ENCODE measurements at places on chromosomes 6 and 20.
A peak's percentile ranks its signal among the peaks of the same experiment; 100 is the strongest.

DNA sequence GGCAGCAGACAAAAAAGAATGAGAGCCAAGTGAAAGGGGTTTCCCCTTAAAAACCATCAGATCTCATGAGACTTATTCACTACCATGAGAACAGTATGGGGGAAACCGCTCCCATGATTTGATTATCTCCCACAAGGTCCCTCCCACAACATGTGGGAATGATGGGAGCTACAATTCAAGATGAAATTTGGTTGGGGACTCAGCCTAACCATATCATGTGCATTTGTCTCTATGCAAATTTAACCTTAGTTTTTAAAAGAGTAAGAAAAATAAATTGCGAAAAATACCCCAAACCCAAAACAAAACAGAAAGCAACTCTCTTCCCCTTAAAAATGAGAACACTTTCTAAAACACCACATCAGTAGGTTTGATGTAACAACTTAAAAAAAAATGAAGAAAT is 22.6 kb upstream of the GPR6 start:
- no peak for DNase-seq

GRCh38 chr6:96276305-96276704 is 245.3 kb upstream of the UFL1 start:
- DNase-seq: no peak

DNA sequence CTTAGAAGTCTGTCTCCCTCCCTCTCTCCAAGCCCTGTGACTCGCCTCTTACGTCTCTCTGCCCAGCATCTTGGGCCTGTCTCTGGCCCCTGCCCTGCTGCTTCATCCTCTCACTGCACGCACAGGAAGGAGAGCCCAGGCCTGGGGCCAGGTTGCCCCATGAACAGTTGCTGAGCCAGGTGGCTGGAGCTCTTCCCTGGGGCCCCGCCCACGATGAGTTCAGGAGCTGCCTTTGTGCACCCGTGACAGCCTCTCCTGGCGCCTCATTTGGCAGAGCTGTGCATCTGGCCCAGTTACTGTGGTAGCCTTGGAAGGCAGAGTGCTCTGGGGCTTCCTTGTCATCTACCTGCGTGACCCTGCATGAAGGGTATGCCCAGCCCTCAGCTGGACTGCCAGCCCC is 44.5 kb downstream of the SLC52A3 start:
- DNase-seq: no peak

GRCh38 chr20:53133125-53133524 is 161.0 kb downstream of the TSHZ2 start:
- no peak for DNase-seq

DNA sequence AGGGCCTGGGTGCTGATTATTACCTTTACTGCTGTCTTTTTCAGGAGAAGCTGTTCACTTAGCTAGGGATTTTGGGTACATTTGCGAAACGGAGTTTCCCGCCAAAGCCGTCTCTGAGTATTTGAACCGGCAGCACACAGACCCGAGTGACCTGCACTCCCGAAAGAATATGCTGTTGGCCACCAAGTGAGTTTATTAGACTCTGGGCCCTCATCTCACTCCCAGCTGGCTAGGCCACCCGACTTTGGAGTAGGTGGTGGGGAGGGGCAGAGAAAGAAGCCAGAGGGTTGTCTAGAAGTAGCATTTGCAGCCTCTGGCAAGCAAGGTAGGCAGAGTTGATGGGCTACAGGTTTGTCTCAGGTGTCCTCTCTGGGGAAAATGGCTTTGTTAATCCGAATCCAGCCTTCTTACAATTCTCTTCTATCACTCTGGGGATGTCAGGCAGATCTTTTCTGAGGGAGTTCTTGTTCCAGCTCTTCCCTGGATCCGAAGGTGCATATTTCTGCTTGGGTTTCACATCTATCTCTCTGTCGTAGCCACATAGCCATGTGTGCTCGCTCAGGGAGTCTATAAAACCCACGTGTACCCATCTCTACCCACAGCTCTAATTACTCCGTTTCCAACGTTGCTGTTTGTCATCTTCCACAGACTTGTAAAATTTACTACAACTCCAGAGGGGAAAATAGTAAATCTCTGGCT is 21.6 kb downstream of the TFAP2B start:
- no peak for DNase-seq

- peak; percentile 67 for DNase-seq
Measured at GRCh38 chr6:35736253-35736894, 458 bp upstream of the ARMC12 start.

- no peak for DNase-seq
Measured at GRCh38 chr6:5712349-5713215, 294.1 kb downstream of the NRN1 start.

DNA sequence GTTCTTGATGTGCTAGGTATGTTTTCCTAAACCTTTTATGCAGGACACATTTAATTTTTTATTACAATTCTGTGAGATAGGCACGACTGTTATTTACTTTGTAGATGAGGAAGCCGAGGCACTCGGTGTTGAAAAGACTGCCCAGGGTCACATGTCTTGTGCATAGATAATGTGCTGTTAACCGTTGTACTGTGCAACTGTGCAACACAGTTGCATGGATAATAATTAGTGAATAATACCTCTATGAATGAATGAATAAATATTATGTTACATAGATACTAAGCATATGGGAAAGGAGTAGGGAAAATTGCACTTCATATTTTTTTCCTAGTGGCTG is 60.3 kb upstream of the DEK start:
- no peak for DNase-seq

DNA sequence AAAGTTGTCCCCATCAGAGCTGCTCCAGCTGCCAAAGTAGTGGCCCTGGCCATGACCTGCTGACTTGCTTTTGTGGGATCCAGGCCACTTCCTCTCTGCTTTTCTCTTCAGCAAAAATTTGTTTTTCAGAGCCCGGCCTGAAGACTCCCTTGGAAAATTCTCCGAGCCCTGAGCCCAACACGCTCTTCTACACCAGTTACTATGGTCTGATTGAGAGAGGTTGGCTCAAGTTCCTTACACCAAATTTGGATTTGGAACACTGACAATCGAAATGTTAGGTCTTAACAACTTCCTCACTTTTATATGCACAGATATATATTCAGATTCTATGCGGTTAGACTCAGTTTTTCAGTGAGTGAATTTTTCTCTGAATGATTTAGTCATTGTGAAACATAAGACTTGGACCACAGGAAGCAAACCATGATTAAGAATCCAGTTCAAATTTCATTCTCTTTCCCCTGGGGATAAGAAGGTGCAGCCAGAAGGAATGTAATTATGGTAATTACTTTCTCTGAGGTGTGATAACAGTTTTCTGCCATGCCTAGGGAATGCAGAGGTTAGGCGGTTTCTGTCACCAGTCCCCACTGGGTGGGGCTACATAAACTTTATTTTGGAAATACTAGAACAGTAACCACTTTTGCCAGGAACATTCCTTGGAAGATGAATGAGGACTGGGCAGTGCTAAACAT is 365.2 kb downstream of the SYNE1 start:
- peak; percentile 57 for DNase-seq

GRCh38 chr20:51188941-51189340 is 166.0 kb upstream of the KCNG1 start:
- no peak for DNase-seq

GRCh38 chr6:14121936-14122344 is 4.4 kb downstream of the CD83 start:
- no peak for DNase-seq

GRCh38 chr6:34242252-34243130 is 5.8 kb downstream of the HMGA1 start:
- no peak for DNase-seq

DNA sequence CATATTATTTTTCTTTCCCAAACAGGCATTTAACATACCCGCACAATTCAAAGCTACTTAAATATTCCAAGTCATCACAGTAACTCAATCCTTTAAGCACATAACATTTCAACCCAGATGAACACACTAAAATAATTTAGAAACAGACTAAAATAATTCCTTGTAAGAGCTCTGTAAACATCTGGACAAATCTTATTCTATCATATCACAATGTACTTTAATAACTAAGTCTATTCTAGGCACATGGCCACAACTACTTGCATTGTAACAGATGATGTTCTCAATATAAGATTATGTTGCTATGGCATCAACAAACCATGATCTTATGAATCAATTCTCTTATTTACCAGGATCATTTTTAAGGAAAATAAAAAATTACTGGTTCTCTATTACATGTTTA is 123.2 kb upstream of the THEMIS start:
- no peak for DNase-seq

DNA sequence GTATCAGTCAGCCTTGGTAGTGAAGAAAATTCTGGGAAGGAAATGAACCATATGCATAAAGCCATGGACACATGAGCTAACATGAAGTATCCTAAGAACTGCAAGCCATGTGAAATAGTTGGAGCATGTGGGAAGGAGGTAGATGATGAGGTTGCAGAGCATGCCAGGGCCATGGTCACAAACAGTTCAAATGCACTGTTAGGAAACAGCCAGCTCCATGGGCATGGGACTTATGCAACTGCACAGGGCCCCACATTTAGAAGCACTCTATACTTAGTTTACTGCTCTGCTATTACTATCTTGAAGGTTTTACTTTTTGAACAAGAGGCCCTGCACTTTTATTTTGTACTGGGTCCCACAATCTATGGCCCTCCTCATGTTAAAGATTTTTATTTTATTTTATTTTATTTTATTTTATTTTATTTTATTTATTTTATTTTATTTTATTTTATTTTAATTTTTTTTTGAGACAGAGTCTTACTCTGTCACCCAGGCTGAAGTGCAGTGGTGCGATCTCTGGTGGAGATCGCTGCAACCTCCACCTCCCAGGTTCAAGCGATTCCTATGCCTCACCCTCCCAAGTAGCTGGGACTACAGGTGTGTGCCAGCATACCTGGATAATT is 169.1 kb downstream of the IBTK start:
- no peak for DNase-seq

- DNase-seq: no peak
Measured at GRCh38 chr6:132122176-132122575, 171.0 kb upstream of the CCN2 start.

DNA sequence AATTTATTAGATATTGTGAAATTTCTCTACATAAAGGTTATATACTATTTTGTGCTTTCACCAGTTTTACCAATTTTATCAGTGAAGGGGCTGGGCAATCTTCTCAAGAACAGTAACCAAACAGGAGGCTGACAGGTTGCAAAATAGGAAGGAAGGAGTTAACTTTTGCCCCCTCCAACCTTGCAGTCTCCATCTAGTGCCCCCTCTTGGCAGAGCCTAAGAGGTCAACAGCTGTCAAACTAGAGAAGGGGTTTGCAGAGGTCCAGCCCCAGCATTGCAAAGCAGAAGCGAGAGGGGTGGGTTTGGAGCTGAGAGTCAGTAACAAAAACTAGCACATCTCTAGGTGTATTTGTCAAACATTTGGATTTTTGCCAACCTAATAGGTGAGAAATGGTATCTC is 391.0 kb downstream of the CDC5L start:
- no peak for DNase-seq

DNA sequence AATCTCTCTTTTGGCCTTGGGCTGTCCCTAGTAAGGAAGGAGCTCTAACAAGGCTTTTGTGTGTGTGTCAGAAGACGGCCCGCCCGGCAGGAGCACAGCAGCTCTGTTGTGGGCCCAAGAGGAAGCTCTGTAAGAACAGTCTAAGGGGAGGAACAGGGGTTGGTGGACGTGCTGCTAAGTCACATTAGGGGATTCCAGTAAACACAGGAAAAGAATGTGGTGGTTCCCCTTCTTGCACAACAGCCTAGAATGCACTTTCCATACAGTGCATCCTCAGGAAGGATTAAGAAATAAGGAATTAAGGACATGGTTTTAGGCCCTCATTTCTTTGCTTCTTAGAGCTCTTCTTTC is 114.5 kb downstream of the RNF144B start:
- DNase-seq: peak; percentile 92

GRCh38 chr6:87702589-87702945 is 534 bp upstream of the AKIRIN2 start:
- peak; percentile 72 for DNase-seq

DNA sequence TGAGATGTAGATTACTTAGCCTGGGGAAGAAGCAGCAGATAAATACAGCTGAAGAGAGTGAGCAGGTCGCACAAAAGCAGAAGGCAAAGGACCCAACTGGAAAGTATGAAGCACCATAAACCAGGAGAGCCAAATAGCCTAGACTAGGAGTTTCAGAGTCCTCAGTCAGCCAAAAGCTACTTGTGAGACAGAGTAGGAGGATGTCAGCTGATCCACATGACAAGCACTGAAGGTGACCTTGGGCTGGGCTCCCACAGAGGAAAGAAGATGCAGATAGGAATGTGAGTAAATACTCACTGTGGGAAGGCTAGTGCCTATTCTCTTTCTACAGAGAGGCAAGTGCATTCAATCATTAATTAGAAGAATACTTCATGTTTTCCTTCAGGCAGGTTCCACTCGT is 274.0 kb upstream of the POU3F2 start:
- DNase-seq: no peak

- no peak for DNase-seq
Measured at GRCh38 chr6:20669571-20670314, 135.5 kb downstream of the CDKAL1 start.

DNA sequence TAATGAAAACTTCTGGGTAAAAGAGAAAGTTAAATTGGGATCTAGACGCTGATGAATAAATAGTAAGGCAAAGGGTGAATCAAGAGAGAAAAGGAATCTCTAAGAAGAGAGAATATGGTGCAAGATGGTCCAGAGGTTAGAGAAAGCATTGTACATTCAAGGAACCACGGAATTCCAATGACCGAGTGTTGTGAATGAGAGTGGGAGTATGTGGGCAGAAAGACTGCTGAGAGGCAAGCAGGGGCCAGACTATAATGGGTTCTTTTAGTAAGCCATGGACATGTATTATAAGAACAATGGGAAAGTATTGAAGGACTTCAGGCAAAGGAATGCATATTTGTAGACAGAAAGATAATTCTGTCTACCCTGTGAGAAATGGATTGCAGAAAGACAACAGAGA is 45.2 kb downstream of the SPTLC3 start:
- no peak for DNase-seq

DNA sequence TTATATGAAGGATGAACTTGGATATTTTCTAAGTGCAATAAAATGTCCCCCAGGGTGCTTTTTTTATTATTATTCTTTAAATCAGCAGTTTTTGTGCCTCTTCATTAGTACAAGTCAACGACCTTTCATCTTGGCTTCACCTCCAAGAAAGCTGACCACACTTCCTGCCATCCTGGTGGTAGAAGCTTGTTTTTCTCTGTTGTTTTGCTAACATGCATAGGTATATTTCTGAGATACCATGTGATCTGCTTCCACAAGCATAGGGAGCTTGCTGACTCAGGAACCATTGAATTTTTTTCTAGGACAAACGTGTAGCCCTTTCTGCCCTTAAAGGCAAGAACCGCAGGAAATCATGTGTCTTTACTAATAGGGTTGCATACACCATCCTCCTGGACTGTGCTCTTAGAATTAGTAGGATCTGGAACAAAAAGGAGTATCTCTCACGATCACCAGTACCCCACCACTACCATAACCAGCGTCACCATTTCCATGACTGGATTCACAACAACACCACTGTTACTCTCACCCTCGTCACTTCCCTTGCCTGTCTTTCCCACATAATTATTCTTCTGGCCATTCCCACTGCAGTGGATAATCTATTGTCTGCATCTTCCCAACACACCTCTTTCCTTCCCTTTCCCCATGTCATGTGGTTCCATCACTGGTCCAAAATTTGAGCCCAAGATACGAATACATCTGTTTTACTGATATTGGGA is 207.1 kb downstream of the MAFB start:
- DNase-seq: no peak
